ENCODE measurements at places on chromosomes 4 and X.

DNA sequence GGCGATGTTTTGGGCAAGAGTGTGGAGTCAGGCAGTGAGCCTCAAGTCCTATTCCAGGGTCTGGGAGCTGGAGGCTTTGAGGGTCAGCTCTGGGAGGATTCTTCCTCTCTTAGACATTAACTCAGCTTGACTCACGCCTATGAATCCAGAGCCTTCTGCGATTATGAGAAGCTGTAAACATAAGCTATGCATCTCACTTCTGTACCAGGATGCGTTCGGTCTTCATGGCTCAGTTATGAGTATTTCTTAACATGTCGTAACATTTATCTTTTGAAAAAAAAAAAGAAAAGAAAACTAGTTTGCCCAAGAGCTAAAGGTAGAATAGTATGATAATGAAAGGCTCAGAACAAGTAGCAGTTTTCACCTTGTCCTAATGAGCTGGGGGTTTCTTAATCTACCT lies 4.6 kb downstream of the SHROOM2 start:
- DNase-seq, result no peak

- no peak for DNase-seq
Observed at GRCh38 chrX:133598601-133599335, 183.5 kb upstream of the GPC4 start.

GRCh38 chr4:44738615-44739014 lies 12.3 kb upstream of the GNPDA2 start:
- no peak for DNase-seq

GRCh38 chr4:186725469-186726425 lies 2.1 kb upstream of the FAT1 start:
- DNase-seq, result no peak

DNA sequence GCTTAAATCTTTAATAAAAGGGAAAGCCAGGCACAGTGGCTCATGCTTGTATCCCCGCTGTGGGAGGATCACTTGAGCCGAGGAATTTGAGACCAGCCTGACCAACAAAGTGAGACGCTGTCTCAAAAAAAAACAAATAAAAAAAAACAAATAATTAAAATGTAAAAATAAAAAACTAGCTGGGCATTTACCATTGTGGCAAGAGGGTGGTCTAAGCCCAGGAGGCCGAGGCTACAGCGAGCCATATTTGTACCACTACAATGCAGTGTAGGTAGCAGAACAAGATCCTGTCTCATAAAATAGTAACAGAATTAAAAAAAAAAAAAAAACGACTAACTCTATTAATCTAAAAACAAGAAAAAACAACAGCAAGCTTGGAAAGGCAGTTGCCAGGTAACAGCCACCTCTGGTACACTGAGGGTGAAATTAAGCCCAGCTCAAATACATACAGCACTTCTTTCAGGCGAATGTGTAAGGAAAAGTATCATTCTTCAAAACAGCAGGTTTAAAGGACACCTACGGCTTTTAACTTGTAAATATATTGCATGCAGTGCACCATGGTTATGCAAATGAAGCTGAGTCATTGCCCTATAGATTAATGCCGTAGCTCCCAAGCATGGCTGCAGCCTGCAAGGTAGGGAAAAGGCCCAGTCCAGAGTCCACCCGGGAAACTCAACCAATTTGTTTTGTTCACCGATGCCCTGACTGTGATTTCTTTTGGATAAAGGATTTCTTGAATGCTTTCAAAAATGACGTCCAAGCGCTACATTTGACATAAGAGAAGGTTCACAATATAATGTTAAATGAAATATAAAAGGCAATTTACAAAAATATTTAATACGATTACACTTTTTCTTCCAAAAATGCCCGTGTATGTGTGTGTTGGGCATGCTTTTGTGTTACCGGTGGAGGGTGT lies 14.5 kb upstream of the TXLNG start:
- DNase-seq, result no peak

GRCh38 chr4:140095694-140096482 lies 58.1 kb downstream of the MAML3 start:
- peak; percentile 67 for DNase-seq

GRCh38 chr4:123359449-123360315 lies 36.9 kb upstream of the SPRY1 start:
- no peak for DNase-seq

GRCh38 chrX:97167333-97167732 lies 283.6 kb downstream of the RPA4 start:
- DNase-seq, result no peak
